ENCODE measurements at places on chromosomes 1 and 21.

- DNase-seq = no peak
Measured at GRCh38 chr1:149884433-149885338, 14.7 kb upstream of the BOLA1 start.

DNA sequence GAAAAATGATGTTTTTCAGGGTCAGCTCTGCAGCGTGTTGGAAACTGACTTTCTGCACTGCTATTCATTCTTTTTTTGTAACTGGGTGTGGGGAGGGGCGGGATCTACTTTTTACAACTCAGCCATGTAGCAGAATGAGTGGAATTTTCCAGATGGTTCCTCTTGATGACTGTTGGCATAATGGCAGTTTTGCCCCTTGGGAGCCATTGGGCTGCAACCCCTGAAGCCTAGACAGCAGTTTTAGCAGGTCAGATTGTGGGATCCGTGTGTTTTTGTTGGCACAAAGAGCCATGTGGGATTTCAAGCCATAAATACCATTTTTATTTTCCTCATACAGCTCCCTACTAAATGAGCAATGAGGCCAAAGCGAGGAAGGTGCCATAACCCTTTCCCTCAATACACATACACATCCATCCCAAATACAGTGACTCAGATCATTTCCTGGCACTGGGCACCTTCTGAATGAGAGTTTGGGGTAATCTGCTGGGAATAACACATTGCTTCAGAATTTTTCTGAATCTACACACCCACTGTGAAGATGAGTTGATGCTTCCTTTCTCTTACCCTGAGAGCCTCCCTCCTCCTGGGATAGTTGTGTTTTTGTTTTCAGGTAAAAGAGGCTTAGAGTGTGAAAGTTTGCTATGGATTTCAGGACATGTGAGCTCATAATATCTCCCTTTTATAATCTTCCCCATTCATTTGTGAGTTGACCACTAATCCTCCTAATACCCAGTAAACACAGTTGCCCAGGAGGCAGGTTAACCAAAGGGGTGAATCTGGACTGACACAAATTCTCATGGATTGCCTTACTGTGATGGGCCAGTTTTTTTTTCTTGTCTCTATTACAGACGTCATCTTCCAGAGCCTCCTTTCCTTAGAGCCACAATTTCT, 13.1 kb downstream of the S100A10 start:
- DNase-seq = no peak

DNA sequence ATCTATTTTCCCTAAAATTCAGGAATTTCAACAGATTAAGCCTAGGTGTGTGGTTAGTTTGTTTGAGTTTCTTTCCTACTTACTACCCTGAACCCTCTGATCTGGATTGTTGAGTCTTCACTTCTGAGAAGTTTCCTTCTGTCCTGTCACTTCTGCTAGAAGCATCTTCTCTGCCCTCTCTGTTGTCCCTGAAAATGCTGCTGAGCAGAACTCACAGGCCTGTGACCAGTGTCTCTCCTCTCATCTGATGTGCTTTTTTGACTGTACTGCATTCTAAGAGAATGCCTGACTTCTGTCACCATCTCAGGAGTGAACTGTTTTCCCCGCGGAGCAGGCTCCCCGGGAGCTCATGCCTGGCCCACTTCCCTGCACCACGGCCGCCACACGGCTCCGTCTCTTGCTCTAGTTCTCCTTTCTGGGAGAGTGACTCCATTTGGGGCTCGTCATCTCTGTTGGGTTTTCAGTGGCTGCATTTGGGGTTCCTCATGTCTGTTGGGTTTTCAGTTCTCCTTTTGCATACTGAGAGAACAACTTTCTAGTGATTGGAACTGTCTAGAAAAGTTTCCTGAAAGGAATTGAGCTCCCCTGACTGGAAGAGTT, 77.9 kb downstream of the POFUT2 start:
- no peak for DNase-seq

GRCh38 chr1:204989266-204990058, 53.5 kb upstream of the CNTN2 start:
- DNase-seq = peak; percentile 20

DNA sequence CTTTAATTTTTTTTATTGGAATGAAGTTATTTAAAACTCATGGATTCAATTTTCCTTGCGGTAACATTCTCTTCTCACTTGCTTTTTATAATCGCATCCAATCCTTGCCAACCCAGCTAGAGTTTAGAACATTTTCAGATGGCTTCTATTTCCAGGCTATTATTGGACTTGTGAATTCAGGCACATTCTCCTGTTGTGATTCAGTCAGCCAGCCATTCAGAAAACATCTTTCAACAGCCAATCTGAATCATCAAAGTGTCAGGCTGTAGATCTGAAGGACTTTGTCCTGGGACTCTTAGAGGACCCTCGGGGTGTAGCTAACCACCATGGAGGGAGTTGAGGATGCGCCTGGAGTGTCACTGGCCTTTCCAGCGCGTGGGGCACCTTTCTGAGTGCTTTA, 92.4 kb downstream of the PRDM2 start:
- DNase-seq = no peak

GRCh38 chr1:41573194-41573593, 88.7 kb upstream of the EDN2 start:
- DNase-seq = no peak

DNA sequence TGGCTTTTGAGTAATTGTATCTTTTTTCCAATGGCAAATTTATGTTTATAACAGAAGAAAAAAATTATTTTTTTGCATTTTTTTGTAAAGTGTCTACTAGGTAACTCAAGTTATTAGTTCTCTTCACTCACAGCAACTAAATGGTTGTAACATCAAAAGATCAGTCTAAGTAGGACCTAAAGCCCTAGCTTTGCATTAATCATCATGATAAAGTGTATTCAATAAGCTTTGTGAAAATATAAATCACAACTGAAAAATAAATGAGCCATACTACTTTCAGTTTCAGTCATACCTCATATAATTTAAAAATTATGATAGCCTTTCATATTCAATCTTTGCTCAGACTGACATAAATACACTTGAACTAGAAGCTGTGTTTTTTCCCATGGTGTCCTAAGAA, 6.9 kb downstream of the TAF5L start:
- no peak for DNase-seq

DNA sequence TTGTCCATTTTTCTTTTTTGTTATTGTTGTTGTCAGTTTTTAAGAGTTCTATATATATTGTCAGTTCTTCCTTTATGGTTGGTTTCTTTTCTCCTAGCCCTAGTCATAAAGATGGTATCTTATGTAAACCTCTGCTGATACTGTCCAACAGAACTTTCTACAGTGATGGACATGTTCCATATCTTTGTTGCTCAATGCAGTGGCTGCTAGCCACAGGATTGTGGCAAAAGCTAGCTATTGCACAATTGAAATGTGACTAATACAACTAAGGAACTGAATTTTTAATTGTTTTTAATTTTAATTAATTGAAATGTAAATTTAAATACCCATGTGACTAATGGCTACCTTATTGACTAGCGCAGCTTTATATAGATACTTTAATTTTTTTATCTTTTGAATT, 411.8 kb upstream of the PTBP2 start:
- no peak for DNase-seq

DNA sequence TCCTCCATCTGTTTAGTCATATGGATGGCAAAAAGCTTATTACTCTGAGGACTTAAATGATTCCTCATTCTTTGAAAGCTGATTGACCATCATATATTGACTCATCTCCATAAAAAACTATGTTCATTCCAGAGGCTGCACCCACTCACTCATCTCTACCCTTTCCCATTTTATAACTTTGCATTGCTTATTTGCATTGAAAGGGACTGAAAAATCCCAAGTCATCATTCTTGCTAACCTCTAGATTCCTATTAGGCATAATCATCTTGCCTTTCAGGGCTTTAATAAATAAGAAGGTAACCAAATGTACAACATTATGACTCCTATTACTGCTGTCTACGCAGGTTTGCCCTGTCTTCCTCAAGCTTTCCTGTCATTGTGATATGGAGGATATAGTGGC, 1180.3 kb upstream of the B3GALT2 start:
- no peak for DNase-seq

GRCh38 chr1:225426395-225427234, 1.2 kb downstream of the LBR start:
- peak; percentile 25 for DNase-seq

DNA sequence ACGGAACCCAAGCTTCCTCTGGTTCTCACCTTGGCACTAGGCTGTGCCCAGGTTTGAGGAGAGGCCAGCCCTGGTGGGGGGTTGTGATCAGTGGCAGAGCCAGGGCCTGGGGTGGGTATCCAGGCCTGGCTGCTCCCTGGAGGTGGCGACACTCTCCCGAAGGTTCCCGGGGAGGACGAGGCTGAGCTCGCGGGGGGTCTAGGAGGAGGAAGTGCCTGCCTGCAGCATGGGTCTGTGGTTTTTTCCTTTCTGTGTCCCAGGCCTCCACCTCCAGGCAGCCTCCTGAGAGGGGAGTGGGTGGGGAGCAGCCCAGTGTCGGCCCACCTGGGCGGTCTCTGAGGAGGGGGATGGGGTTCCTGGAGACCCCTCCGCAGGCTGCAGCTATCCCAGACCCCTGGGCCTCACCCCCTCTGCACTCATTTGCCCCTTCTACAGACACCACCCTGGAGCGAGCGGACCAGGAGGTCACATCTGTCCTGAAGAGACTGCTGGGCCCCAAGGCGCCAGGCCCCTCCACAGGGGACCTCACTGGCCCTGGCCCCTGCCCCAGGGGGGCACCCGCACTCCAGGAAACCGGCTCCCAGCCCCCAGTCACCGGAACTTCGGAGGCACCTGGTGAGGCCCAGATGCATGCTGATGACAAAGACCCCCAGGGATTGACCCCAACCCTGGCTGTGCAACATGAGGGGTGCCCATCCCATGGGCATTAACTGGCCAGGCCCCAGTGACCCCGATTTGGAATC, 44.3 kb downstream of the TRIM11 start:
- DNase-seq = no peak

DNA sequence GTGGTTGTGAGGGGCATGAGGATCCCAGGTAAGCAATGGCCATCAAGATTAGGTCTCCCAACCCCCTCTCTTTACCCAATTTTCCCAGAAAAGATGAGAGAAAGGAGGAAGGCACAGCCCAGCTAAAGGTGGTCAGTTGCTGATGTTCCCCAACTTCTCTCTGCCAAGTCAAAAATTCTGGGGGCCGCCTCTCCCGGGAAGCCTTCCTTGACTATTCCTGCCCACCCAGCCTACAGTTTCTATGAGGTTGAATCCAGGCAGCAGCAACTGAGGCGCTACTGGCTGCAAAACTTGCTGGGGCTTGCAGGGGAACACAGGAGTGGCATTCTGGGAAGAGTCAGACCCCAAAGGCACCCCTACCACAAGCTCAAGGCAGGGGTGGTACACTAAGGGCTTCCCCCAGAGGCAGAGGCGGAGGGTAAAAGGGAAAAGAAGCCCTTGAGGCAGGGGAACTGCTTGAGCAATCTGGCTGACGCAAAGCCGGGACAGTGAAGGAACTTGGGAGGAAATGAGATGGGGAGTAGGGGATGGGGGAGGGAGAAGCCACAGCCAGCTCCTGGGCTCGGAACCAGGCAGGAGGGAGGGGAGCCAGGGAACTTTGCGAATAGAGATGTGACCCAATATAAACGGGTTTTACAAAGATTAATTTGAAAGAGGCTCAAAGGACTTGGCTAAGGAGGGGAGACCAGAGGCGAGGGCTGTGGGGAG, 31.2 kb downstream of the SDC3 start:
- DNase-seq = no peak

DNA sequence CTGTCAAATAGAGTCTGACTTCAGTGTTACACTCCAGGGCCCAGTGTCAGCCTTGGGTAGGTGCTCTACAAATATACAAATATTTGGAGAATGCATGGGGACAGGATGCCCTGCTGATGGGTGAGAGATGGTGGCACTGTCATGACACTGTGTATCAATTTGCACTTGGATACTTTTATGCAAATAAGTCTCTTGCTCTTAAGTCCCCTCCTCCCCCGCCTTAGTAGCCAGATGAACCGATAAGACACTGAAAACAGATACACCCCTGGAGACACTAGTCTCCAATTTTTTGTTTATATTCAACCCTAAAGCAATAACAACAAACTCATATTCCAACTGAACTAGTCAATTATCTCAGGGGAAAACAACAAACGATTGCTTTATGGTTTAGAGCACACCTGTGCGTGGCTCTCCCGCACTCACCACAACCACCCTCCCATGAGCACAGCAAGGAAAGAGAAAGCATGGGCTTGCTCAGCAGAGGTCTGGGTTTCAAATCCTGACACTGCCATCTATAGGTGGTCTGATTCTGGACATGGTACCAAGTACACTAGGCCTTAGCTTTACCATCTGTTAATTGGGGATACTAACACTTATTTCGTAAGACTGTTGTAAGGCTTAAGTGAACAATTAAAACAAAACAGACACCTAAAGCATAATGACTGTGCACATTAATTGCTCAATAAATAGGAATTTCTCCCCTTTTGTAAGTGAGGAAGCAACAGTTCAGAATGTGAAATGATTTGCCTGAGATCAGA, 50.3 kb downstream of the HIVEP3 start:
- DNase-seq = no peak

GRCh38 chr1:22916471-22916820, 56.2 kb downstream of the LACTBL1 start:
- no peak for DNase-seq

GRCh38 chr1:180544050-180544449, 14.7 kb upstream of the OVAAL start:
- DNase-seq = no peak

DNA sequence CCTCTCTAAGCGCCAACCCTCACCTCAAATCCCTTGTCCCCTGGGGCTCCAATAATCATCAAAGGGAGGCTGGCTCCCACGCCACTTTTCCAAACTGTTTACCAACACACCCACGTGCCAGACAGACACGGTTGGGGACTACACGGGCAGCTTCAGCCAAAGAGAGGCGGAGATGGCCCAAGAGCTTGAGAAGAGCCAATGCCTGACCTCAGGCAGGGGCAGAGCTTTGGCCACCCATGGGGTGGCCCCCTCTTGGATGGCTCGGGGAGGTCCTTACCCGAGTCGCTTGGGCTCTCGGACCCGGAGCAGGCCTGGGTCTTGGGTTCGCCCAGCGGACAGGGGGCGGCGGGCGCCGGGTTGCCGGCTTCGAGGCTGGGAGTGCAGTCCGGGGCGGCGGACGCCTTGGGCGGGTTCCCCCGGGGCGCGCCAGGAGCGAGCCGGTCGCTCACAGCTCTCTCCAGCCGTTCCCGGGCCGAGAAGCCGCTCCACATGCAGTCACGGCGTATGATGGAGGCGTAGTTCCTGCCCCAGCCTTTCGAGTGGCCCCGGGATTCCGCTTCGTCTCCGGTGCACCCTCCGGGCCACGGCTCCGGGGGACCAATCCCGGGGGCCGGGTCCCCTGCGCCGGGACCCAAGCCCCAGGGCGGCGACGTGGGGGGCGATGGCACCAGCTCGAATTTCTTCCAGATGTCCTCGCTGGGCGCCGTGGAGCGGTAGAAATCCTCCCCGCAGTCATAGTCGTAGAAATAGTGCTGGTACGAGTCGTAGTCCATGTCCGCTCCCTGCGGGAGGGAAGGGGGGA, 854 bp downstream of the MYCL start:
- DNase-seq = no peak

DNA sequence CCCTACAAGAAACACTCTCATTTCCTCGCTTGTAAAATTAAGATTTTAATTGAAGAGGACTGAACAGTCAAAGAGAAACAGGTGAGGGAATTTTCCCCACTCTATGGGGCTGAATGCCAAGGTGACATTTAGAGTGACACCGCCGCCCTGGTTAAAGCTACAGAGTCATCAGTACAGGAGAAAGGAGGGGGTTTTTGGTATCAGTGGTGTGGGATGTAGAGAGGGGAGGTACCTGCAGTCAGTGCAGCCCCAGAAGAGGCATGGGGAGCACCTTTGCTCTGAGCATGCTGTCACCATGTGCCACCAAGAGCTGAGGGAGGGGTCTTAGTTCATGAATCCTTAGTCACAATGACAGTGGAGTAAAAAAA, 2.8 kb downstream of the DIRAS3 start:
- no peak for DNase-seq

GRCh38 chr1:164754088-164754600, 195.2 kb downstream of the PBX1 start:
- DNase-seq = no peak
